Activated T-helper 2 cell treated with anti-CD3 and anti-CD28 coated beads, Interferon-gamma antibody, Interleukin-2, Interleukin-4, amounts not matched to agents 10 μg/mL and 5 μg/mL and 100 μg/mL, durations not matched to agents 14 hours and 24 hours and 36 hours (primary cell): ENCODE measurements at places on chromosomes 16 and 17. TPM values are rescaled to one million over a fixed set of nuclear protein-coding genes. Genes with fewer than 3 reads are reported as not detected.

DNA sequence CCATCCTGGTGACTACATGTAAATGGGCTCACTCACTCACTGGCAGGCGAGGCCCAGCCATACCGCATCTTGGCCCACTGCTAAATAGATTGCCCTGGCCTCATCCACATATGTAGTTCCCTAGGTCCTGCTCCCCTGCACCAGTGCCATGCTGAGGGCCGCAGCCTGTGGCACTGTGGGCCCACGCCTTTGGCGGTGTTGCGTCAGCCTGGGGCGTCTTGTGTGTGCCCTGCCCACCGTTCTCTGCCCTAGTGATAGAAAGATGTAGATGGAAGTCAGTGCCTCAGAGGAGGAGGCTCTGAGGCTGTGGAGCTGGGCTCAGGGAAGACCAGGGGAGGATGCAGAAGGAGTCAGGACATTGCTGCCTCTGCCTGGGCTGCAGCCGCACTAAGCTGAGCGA lies 18.9 kb downstream of the C17orf75 start:
- DNase-seq: no peak
- H3K4me1 ChIP-seq: peaks cover 28% of the 10 kb centered on the region
- H3K27me3 ChIP-seq: peaks cover 2% of the 10 kb centered on the region

GRCh38 chr16:2235695-2236336 lies 428 bp upstream of the DNASE1L2 start:
- DNase-seq: no peak
- no peak overlapping the region for H3K27ac ChIP-seq
- peaks cover 11% of the 10 kb centered on the region for H3K36me3 ChIP-seq
- H3K4me1 ChIP-seq: no peaks in the 10 kb centered on the region
- no peaks in the 10 kb centered on the region for H3K27me3 ChIP-seq

Gene CCDC154
- 0.80 and 1.2 TPM in 2 replicates for total RNA-seq

Gene SNAI3
- 2.0 and 2.3 TPM in 2 replicates for total RNA-seq

- H3K27me3 ChIP-seq: no peaks in the 10 kb centered on the region
- no peak for DNase-seq
- H3K27ac ChIP-seq: no peak overlapping the region
- H3K4me3 ChIP-seq: no peak overlapping the region
- H3K4me1 ChIP-seq: peaks cover 12% of the 10 kb centered on the region
Measured at GRCh38 chr17:82277851-82278250, 4.4 kb upstream of the CSNK1D start.
